ENCODE measurements at places on chromosomes 6 and 20.

- DNase-seq: no peak
These were observed 27.6 kb downstream of the RPRD1B start for GRCh38 chr20:38061109-38061508.

GRCh38 chr6:64817525-64817924 lies 889.5 kb downstream of the EYS start:
- DNase-seq: no peak

- no peak for DNase-seq
These were observed 103.2 kb upstream of the RIPOR2 start for GRCh38 chr6:25038999-25039398.

GRCh38 chr20:64157878-64158277 lies 6.4 kb upstream of the MYT1 start:
- no peak for DNase-seq

DNA sequence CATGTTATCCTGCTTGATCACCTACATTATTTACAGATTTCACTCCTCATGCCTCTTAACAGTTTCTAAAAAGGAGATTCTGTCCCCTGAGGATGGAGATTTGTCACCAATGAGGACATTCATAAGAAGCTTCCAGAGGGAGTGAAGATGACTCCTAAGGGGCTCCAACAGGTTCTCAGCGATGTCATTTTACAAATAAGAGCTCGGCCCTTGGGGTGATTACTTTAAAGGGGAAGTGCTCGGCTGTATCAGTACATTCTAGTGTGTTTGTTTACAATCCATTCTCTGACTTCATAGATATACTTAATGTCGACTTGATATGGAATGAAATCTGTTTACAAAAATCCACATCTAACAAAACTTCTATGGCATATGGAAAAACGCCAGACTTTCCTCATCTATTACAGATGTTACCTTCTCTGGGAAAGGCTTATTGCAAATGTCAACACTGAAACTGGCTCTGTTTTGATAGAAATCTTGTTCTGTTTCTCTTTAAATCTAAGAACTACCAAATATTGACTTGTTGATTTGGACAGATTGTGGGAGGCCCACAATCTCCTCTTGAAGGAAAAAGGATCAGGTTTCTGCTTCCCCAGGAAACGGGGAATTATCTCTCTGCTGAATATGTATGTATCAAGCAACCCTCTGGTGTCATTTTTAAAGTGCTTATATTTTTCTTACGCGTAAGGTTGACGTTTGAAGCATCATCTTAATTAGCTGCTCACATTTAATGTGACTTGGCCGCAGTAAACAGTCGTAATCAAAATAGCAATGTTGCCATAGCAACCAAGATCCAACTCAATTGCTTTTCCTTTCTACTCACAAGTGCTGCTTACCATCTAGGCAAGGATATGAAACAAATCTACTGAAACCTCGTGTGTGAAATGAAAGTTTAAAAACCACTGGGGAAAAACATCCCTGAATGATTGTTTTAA lies 95.7 kb downstream of the SHLD1 start:
- no peak for DNase-seq

GRCh38 chr6:158907931-158908330 lies 88.8 kb upstream of the EZR start:
- no peak for DNase-seq

GRCh38 chr6:169326067-169326799 lies 72.6 kb upstream of the THBS2 start:
- no peak for DNase-seq

- no peak for DNase-seq
These were observed 164.6 kb upstream of the FAM83B start for GRCh38 chr6:54681987-54682386.

Data from caudate nucleus (tissue), 63 donors.